Glomerular endothelial cell (primary cell): ENCODE measurements at places on chromosomes 12 and 14. TPM values are rescaled to one million over a fixed set of nuclear protein-coding genes. Genes with fewer than 3 reads are reported as not detected.

MYF6 gene
- not detected in 2 replicates for total RNA-seq

- DNase-seq, result no peak
Observed at GRCh38 chr12:127429551-127430285, 837.3 kb upstream of the TMEM132C start.

B4GALNT3 gene
- 0.44 and 0.64 TPM in 2 replicates for total RNA-seq

KRT79 gene
- total RNA-seq, result 0.10 and 0.12 TPM in 2 replicates

- DNase-seq, result no peak
Observed at GRCh38 chr14:43003845-43004244, 1397.2 kb downstream of the LRFN5 start.

BCL2L2 gene
- 12.6 and 23.5 TPM in 2 replicates for total RNA-seq

GRCh38 chr14:34135492-34135891 is 184.6 kb upstream of the EGLN3 start:
- no peak for DNase-seq

RPL10L gene
- total RNA-seq, result not detected in 2 replicates

DNA sequence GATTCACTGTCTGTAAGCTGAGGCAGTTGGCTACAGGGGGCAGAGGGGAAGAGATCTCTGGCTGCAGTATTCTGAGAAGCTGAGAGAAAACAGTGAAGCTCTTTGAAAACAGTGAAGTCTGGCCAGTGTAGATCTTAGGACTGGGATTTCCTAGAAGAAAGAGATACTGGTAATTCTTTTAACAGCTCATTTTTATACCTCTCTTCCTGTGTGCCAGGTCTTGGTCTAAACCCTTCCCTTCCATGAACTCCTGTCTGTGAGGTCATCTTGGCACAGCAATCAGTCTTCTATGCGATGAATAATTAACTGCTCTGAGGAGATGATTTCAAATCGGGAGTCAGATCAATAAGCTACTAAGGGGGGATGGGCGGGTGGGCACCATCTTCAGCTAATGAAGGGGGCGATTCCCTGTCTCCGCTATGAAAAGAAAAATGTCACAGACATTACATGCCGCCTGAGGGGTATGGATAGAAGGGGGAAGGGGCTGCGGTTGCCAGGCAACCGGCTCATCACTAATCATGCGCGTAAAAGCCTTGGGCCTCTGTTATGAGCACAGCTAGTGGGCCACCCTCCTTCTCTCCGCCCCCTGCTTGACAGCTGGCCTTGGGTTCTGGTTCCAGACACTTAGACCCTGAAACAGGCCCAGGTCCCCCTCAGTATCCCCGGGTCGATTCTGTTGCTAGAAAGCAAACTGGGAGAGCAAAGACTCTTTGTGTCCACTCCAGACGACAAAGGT is 75.3 kb upstream of the CEP83 start:
- DNase-seq, result no peak

GRCh38 chr12:109253913-109254544 is 55.1 kb downstream of the FOXN4 start:
- DNase-seq, result no peak

DNA sequence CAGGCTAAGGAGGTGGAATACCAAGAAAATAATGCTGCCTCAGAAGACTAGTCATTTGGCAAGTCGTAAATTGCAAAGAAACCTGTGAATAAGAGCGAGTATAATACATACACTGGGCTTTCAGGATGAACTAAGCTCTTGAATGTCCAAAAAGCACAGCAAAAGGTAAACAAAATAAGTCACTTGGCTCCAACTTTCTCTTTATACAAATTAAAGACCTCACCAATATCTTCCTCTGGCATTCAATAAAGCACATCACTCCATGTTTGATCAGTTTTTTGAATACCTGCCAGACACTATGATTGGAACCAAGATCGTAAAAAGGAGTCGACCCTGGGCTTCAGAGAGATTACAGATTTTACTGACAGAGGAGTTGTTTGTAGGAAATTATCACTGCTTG is 3.5 kb downstream of the DICER1 start:
- DNase-seq, result no peak

MTRFR gene
- total RNA-seq, result 5.6 and 17.6 TPM in 2 replicates

DNA sequence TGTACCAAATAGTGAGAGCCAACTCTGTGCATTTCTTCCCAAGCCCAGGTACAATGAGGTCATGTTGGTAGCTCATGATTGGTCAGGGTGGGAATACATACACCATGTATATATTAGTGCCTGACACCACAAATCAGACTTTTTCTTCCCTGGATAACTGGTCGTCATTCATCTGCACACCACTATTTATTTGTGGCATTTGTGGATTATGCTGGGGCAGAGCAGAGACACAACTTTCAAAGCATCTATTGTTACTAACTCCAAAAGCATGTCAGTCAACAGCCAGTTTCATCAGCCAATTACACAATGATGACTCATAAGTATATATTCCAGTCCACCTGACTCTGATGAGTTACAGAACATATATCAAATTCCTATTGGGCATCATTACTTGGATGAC is 181.7 kb downstream of the ADAMTS20 start:
- no peak for DNase-seq

DNA sequence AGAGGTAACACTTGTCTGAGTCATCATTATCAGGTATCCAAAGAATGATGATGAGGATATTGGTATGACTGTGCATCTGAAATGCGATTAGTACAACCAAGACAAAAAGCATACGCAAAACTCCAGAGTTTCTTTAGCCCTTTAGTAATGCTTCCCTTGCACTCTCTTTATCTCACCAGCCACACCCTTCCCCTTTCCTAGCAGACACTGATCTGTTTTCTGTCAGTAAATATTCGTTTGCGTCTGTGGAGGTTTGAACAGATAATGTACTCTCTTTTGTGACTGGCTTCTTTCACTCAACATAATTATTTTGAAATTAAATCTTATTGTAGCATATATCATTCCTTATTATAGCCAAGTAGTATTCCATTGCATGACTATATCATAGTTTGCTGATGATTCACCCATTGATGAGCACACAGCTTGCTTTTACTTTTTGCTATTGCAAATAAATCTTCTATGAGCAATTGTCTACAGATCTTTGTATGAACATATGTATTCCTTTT is 775.7 kb downstream of the SLC6A15 start:
- no peak for DNase-seq

P2RX4 gene
- 204 and 244 TPM in 2 replicates for total RNA-seq

CNTN1 gene
- total RNA-seq, result under 0.01 and 2.3 TPM in 2 replicates

DNA sequence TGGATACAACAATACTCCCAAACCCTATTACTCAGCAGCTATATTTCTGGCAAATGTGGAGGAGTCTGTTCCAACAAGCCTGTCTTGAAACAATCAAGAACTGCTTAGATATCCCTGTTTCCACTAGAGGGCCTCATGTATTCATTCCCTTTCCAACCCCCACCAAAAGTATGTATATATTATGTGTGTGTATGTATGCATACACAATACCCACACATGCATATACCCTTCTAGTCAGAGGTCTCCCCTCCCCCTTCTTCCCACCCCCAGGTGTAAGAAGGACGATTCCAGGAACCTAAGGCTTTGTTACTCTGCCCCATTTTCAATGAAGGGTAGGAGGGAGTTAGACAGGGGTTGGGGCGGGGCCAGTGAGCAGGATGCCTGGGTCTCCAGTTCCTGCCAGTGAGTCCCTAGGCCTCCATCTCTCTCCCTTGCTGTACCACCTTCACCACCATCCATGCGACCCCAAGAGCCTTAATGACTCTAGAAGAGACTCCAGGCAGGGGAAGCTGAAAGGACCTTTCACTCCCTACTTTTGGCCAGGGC is at the start of gene DGKA:
DGKA (plus strand) TSS at position 392 of the 546 bp plus-strand sequence. CDS start 5,342 bp downstream, outside the sequence.
- no peak for DNase-seq

GRCh38 chr12:66235626-66236281 is 46.7 kb downstream of the IRAK3 start:
- DNase-seq, result no peak

DNA sequence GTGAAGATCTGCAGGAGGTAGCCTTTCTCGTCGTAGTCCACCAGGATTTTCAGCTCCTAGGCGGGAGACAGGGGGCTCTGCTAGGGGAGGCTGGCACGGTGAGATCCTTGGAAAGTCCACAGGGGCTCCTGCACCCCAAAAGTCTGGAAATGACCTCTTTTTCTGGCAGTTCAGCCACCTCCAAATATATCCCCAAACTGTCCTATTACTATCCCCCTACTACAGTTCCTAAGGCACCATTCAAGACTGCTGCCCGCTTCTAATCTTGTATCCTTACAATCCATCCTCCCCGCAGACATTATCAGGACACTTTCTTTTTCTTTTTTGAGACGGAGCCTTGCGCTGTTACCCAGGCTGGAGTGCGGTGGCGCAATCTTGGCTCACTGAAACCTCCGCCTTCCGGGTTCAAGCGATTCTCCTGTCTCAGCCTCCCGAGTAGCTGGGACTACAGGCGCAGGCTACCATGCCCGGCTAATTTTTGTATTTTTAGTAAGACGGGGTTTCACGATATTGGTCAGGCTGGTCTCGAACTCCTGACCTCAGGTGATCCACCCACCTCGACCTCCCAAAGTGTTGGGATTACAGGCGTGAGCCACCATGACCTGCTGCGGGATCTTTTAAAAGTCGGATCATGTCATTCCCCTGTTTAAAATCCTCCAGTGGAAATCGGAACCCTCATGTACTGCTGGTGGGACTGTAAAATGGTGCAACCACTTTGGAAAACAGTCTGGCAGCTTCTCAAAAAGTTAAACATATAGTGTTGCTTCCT is 18.5 kb downstream of the HPD start:
- DNase-seq, result no peak

DNA sequence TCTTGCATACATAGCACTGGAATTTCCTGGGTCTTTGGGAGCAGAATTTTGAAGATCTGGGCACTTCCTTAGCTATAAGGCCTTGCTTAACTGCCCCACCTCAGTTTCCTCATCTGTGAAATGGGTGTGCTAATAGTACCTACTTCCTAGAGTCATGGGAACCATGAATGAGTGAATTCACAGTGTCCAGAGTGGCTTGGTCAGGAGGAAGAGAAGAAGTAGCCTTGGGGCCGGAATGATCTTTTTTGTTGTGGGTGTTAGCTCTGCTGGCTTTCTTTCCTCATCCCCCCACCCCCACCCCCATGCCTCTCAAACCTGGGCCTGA is 2.4 kb downstream of the SH2B3 start:
- no peak for DNase-seq

DNA sequence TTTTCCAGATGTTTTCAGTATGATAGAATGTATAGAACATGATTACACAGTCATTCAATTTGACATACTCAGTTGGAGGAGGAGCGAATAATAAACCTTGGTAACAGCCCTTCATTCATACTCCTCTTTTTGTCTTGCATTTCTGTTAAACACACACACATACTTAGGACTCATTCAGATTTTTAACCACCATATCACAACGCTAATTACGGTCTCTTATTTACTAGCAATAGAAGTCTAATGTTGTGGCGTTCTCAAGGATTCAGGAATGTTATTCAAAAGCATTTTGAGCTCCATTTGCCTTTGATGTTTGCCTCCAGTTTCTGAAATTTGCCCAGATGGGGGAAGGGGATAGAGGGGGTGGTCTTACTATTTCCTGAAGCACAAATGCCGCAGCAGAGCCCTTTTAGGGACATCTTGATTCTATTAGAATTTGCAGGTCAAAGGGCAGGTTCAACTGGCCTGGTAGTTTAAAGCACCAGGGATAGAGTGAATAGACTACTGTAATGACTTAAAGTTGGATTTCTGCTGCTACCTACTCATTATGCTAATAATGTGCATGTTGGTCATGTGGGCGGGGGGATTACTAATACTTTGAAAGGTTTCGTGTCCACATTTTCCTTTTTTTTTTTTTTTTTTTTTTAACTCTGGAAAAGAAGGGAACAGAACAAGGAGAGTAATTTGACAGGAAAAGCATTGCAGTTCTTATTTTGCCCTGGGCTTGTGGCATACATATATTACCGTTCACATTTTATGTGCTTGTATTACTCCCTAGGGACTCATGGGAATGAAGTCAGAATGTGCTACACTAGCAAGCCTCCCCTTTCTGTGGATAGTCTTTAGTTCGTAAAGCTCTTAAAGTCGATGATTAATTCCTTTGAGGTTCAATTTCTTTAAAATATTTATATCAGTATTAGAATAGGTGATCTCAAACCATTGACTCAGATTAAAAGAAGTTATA is 226.8 kb downstream of the FBXL14 start:
- DNase-seq, result no peak

DNA sequence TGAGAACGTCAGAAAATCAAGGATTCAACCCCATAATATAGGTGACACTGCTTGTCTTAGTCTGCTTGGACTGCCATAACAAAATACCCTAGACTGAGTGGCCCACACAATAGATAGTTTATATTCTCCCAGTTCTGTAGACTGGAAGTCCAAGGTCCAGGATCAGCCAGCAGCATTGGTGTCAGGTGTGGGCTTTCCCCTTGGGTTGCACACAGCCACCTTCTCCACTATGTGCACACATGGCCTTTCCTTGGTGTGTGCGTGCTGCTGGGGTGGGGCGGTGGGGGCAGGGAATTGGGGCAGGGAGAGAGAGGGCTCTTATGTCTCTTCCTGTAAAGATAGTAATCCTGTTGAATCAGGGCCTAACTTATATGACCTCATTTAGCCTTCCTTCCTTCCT is 106.4 kb downstream of the SLC25A47 start:
- DNase-seq, result no peak

GRCh38 chr14:70009961-70010360 is 130.7 kb downstream of the SMOC1 start:
- no peak for DNase-seq

DNA sequence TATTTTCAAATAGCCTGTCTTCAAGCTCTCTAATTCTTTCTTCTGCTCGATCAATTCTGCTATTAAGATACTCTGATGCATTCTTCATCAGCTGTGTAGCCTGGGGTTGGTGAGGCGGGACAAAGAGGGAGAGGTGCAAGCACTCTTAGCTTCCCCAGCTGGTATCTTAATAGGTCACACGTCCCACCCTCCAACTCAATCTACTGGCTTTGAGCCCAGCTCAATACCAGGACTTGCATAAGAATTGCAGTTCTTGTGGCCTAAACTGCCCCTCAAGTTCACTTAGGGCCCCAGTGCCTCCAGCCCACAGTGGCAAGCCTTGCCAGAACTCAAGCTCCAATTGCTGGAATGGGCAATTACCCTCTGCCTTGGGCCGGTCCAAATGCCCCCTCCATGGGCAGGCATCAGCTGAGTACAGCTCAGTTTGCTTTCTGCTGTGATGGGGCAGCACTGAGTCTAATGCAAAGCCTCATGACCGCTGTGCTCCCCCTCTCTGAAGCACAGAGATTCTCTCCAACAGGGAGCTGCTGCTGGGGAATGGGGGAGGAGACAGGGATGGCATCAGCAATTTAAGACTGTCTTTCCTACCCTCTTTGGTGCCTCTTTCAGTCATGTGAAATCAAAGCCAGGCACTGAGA is 5.6 kb upstream of the SPATA7 start:
- no peak for DNase-seq

STON2 gene
- total RNA-seq, result 3.4 and 6.4 TPM in 2 replicates

- no peak for DNase-seq
Observed at GRCh38 chr12:21771311-21771710, 3.2 kb downstream of the KCNJ8 start.

PHLDA1 gene
- total RNA-seq, result 95.2 and 147 TPM in 2 replicates

GRCh38 chr12:106722837-106723236 is 51.6 kb upstream of the RIC8B start:
- DNase-seq, result no peak

- no peak for DNase-seq
Observed at GRCh38 chr12:65195387-65196055, 26.1 kb downstream of the LEMD3 start.

LYZ gene
- not detected in 2 replicates for total RNA-seq

CLEC1A gene
- 12.8 and 20.0 TPM in 2 replicates for total RNA-seq

HIF1A gene
- total RNA-seq, result 323 and 377 TPM in 2 replicates
